Testis (tissue), 5 donors: ENCODE measurements at places on chromosomes 12 and 14.

DNA sequence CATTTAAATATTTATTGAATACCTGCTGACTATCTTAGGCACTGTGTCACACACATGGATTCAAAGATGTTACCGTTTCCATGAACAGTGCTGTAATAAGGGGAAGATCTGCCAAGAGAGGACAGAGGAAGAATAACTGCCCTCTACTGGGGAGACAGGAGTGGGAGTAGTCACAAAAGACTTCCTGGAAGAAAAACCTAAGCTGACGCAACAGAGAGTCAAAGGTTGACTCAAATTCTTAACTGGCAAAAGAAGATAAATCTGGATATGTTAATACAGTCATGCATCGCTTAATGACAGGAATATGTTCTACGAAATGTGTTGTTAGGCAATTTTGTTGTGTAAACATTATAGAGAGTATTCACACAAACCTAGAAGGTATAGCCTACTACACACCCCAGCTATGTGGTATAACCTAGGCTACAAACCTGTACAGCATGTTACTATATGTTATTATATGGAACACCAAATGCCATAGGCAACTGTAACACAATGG is 51.5 kb downstream of the DCAF5 start:
- peak; percentile 19 for DNase-seq

DNA sequence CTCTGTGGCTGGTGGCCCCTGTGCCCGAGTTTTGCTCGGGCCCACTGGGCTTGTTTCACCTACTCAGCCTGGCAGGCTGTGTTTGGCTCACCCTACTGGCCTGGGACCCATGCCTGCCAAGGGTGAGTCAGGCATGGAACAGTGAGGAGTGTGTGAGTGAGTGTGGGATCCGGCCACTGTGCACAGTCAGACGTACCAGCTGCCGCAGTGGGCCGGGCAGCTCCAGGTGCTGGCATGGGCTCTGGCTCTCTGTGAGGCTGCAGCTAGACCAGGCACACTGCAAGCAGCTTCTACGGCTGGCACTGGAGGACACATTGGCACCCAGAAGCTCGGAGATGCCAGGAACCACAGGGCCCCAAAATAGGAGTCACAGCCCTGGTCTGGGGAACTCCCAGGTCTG is 40.6 kb downstream of the HSD17B6 start:
- DNase-seq: no peak

GRCh38 chr12:1707051-1707450 is 16.2 kb downstream of the ADIPOR2 start:
- DNase-seq: no peak

- peak; percentile 37 for DNase-seq
Observed at GRCh38 chr12:91877022-91877421, 268.6 kb downstream of the BTG1 start.

DNA sequence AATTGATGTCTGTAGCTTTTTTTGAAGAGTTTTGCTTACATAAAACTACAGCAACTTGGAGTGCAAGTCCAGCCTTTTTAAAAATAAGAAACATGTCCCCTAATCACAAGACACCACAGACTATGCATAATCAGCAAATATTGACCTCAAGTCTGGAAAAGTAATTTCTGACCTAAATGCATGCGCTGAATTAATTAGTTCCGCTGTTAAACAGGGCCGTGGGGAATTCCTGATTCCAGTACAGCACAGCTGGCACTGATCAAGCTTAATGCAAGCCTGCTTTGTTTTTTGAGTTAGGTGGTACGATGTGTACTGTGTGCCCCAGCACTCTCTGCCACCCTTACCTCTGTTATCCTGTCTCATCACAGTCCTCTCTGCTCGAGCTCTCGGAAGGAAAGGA is 9.2 kb downstream of the MLH3 start:
- DNase-seq: no peak

GRCh38 chr12:47312808-47313426 is 233.2 kb upstream of the AMIGO2 start:
- DNase-seq: no peak

- DNase-seq: peak; percentile 45
Observed at GRCh38 chr14:75306927-75307699, 28.5 kb downstream of the FOS start.

- DNase-seq: no peak
Observed at GRCh38 chr14:60085085-60085484, 6.6 kb upstream of the PCNX4 start.
